ENCODE measurements at places on chromosomes 7 and 10.

DNA sequence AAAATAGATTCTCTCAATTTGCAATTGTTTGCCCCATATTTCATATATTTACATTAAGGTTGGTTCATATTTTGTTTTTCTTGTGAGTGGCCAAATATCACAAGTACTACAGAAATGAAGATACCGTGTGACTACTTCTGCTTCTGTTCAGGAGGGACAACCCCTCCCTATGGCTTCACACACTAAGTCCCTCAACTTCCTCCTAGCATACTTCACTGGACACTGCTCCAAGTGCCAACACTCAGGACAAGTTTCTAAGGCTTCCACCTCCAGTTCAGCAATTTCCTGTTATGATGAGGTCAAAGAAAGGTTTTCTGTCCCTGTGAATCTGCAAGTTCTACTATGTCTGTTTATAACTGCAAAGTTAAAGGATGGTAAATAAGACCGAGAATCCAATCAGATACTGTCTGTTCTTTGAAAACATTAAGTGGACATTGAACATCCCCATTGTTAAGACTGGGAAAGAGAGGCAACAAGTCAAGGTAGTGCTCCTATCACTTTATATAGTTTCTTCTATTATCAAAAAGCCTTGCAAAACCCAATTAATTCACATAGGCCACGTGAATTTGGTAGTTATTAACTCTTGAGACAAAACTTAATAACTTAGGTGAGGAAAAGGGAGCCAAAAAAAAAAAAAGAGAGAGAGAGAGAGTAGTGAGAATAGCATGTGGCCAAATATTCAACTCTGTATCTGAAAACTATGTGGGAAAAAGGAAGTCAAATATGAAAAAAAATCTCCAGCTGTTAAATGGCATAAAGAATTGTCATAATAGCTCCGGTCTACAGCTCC, 81.3 kb upstream of the DKK1 start:
- no peak for DNase-seq

GRCh38 chr7:13778967-13779366, 210.5 kb downstream of the ETV1 start:
- DNase-seq = no peak

DNA sequence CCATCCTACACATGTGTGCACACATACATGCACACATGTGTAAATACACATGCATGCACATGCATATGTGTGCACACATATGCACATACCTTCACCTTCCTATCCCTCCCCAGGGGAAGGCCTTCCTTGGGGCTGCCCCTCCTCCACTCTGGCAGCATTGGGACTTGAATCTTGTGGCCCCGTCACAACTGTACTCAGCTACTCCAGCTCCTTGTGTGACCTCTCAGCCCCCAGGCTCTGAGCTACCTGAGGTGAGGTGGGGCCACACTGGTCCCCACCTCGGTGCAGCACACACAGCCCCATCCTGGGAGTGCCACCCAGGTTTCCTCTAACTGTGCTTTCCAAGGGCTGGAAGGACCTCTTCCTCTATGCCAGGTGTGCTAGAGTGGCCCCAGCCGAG, 116.0 kb downstream of the LHPP start:
- no peak for DNase-seq

GRCh38 chr7:54419209-54419608, 123.0 kb upstream of the VSTM2A start:
- DNase-seq = no peak

GRCh38 chr7:14271441-14271840, 282.0 kb upstream of the ETV1 start:
- DNase-seq = no peak

DNA sequence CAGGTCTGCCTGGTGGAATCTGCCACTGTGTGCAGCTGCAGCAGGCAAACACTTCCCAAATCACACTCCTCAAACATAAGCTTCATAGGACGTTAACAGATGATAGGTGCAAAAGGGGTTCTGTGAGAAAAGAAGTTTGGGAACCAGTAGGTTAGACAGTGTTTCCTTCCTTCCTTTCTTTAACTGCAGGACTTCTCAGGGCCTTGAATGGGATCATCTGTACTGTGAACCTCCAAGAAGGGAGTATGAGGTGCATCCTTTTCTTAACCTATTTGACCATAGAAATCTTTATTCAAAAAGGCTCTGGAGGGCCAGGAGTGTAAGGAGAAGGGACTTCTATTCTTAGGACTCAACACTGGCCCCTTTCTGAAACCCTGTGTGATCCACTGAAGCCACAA, 33.0 kb downstream of the CAMK2B start:
- no peak for DNase-seq

All from OCI-LY7 (cell line).